ENCODE measurements at places on chromosomes 11 and 22.

- DNase-seq: no peak
Observed at GRCh38 chr11:108718466-108718865, 53.6 kb downstream of the DDX10 start.

- DNase-seq: peak; percentile 64
Observed at GRCh38 chr11:18243783-18244362, 4.6 kb downstream of the SAA2 start.

DNA sequence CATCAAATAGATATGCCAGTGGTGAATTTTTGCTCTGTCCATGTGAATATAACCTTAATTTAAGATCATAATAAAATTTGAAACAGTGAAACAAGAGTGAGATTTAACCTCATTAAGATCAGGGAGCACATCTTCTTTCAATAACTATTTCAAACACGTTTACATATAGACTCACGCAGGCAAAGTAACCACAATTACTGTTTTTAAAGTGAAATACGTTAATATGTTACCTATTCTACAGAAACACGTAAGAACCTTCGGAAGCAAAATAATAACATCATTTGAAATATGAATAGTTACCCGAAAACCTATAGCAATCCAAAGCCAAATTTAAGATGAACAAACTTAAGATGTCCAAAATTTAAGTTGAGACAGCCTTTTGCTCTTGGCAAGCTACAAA is 136.2 kb upstream of the ZC3H12C start:
- DNase-seq: no peak

DNA sequence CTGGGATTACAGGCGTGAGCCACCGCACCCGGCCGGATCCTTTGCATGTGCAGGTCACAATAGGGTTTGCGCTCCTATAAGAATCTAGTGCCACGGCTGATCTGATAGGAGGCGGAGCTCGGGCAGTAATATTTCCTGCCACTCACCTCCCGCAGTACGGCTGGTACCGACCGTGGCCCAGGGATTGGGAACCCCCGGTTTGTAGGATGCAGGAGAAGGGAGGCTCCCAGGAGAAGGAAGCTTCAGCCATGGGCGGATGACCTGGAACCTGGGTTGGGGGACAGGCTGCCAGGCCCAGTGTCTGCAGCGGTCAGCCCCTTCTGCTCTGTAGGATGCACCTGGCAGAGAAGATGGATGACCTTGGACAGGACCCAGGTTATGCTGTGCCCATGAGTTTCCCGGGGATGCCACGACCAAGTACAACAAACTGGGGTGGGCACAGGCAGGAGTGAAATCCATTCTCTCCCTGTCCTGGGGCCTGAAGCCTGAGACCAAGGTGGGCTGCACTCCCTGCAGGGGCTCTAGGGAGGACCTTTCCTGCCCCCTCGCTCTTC is 818.9 kb downstream of the BRD1 start:
- DNase-seq: peak; percentile 47

GRCh38 chr22:30041881-30042280 is 38.4 kb upstream of the HORMAD2 start:
- no peak for DNase-seq

- peak; percentile 77 for DNase-seq
Observed at GRCh38 chr22:44037519-44038375, 13.6 kb downstream of the PARVB start.

GRCh38 chr22:30427871-30428270 is 2.3 kb downstream of the MTFP1 start:
- DNase-seq: no peak

- no peak for DNase-seq
Observed at GRCh38 chr11:125374398-125374797, 121.7 kb downstream of the FEZ1 start.

DNA sequence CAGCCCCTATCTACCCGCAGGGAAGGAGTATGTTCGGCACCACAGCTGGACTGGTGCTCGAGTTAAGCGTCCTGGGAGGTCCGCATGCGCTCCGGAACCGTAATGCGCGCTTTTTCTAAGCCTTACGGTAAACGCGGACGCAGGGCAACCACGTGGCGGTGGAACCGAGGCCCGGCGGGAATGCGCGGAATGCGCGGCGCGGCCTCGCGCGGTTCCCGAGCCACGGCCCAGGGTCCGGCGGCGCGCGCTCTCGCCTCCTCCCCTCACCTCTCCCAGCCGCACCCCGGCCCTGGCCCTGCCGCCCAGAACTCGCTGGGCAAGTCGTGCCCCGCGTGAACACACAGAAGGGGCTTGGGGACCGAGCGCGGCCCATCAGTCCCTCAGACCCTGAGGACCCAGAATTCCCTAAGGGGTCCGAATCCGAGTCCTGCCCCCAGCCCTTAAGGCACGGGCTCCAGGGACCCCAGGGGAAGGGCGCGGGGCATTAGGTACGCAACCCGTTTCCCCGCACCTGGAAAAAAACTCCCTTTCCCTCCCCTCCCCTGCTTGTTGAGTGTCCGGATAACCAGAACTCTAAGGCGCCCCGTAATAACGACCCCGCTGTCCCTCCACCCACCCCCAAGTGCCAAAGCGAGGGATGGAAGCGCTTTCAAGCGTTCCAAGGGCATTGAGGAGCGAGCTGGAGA is 4.3 kb upstream of the CCND1 start:
- peak; percentile 86 for DNase-seq

- DNase-seq: no peak
Observed at GRCh38 chr11:73248526-73249185, 23.5 kb upstream of the P2RY6 start.

DNA sequence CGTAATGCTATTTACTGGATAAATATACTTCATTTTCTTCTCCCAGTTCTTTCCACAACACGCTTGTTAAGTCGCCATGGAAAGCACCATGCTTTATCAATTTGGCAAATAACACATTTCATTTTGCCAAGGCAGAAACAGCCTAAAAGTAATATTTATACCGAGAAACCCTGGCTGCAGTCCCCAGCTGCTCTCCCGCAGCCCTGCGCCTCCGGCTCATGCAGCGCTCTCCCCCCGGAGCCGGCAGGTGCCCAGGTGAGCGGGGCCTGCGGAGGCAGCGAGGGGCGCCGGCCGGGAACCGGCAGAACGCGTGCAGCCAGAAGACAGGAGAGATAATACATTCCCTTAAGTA is 681 bp upstream of the ARHGEF12 start:
- DNase-seq: no peak

DNA sequence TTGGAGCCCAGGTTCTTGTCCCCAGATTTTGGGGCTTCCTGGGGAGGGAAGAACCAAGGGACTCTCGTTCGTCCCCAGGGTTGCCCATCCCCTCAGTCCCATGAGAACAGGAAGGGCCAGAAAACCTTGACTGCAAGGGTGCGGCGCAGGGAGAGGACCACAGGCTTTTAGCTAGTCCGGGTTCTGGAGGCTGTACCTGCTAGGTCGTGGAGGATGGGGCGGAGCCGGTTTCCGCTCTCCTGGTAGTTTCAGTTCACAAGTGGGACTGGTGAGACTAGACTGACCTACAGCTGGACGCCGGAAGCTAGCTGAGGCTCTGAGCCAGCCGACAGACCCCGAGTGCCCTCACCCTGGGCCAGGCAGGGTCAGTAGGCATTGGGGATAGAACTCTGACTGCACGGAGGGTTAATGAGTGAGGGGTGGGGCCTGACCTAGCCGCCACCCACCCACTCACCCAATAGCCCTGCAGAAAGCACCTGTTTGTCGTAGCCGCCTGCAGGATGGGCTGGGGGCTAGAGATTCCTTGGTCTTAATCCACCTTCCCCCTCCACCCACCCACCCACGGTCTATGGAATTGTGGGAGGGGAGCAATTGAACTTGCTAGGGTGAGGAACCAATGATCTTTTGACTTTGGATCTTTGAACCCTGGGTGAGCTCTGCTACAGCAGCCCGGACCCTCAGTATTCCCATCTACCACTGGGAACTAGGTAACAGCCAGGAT is 1.5 kb downstream of the MAFF start:
- DNase-seq: no peak

DNA sequence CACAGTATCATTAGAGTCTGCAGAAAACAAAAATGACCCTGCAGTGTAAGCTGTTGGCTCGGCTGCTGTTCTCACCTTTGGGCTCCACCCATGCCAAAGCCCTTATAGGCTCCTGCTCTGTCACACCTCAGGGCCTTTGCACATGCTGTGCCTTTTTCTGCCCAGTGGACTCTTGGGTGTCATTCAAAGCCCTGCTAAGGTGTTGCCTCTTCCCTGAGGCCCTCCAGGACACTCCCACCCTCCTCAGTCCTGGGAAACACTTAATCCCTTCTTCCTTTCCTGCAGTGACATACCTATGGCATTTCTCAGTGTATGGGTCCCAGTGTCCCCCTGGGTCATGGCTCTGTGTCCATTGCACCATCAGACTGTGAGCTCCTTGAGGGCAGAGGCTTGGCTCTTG is 29.1 kb upstream of the CACNG2 start:
- DNase-seq: no peak

- DNase-seq: no peak
Observed at GRCh38 chr11:2166091-2166851, 5.3 kb upstream of the INS start.

- DNase-seq: no peak
Observed at GRCh38 chr11:102138223-102138622, 28.0 kb downstream of the YAP1 start.

GRCh38 chr11:27757953-27758352 is 57.7 kb upstream of the BDNF start:
- DNase-seq: no peak
